ENCODE measurements at places on chromosomes 1 and 21.

- DNase-seq = no peak
Observed at GRCh38 chr1:86775395-86775794, 71.0 kb downstream of the SH3GLB1 start.

- no peak for DNase-seq
Observed at GRCh38 chr21:39670701-39671100, 58.0 kb downstream of the B3GALT5 start.

DNA sequence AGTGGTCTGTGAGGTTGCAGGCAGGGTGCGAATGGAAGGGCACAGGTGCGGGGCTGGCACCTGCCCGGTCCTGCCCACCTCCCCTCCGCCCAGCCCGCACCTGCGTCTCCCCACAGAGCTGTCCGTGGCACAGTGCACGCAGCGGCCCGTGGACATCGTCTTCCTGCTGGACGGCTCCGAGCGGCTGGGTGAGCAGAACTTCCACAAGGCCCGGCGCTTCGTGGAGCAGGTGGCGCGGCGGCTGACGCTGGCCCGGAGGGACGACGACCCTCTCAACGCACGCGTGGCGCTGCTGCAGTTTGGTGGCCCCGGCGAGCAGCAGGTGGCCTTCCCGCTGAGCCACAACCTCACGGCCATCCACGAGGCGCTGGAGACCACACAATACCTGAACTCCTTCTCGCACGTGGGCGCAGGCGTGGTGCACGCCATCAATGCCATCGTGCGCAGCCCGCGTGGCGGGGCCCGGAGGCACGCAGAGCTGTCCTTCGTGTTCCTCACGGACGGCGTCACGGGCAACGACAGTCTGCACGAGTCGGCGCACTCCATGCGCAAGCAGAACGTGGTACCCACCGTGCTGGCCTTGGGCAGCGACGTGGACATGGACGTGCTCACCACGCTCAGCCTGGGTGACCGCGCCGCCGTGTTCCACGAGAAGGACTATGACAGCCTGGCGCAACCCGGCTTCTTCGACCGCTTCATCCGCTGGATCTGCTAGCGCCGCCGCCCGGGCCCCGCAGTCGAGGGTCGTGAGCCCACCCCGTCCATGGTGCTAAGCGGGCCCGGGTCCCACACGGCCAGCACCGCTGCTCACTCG is 23.3 kb downstream of the FTCD start:
- no peak for DNase-seq

- DNase-seq = no peak
Observed at GRCh38 chr1:147720557-147720956, 39.8 kb downstream of the GJA5 start.

DNA sequence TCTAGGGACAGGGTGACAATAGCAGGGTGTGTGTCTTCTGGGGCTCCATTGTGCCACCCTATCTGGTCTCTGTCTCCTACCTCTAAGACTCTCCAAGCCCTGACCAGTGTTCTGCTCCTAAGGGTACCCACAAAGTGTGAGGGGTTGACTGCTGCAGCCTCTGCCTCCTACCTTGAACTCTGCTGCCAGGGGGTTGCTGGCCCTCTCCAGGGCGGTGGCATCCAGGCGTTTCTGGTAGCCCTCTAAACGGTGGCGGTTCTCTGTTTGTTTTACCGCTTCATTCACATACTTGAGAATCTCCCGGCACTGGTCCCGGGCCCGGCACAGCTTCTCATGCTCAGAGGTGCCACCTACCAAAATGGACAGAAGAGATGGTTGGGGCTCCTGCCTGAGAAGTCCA is 24.4 kb downstream of the LRRC71 start:
- DNase-seq = no peak

GRCh38 chr21:44649521-44650100 is 3.4 kb downstream of the KRTAP10-11 start:
- no peak for DNase-seq

DNA sequence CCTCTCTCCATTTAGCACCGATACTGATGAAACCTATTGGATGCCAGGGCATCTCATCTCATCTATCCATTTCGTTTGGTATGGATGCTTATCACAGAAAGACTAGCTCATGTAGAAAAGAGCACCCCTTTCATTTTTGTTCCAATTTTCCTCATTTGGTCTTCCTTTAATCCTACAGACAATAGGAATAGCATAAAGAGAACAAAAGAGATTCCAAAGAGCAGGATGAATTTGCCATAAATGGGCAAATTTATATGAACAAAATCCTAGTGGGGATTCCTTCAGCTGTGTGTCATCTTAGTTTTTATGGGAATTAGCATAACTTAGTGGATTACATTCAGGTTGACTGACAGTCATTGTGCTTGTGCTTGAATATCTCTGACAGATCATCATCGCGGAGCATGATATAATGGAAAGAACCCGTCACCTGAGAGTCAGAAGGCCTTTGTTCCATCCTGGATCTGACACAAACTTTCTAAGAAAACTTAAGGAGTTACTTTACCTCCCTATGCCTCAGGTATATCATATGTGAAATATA is 777.5 kb upstream of the ADGRL2 start:
- DNase-seq = no peak

GRCh38 chr1:98005326-98006010 is 84.6 kb upstream of the DPYD start:
- DNase-seq = no peak

DNA sequence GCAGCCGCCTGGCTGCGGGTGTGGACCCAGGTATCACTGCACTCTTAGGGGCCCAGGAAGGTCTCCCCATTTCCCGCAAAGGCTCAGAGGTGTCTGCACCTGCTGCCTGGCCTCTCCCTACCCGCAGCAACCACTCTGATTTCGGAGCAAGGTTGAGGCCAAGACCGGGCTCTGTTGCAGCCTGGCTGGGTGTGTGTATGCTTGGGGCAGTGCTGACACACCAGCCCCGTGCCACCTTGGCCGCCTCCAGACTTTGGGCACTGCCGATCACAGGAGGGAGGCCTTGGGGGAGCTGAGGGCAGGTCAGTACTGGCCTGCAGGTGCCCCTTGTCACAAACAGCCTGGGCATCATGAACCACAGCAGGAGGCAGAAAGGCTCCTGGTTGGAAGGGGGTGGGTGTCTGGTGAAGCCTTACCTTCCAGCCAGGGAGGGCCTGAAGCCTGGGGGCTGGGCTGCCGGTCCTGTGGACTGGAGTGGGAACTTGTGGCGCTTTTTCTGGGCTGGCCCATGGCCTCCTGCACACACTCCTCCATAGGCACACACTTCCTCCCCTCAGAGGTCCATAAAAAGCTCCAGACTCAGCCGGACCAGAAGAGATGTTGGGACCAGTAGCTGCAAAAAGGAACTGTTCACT is 519.5 kb downstream of the RWDD3 start:
- no peak for DNase-seq

All from activated naive CD8-positive, alpha-beta T cell treated with anti-CD3 and anti-CD28 coated beads, Interleukin-2, amount 50 U/mL, for 16 hours (primary cell).